ENCODE measurements at places on chromosomes 16 and 17. TPM values are rescaled to one million over a fixed set of nuclear protein-coding genes. Genes with fewer than 3 reads are reported as not detected.

The GRIN2C gene
- total RNA-seq, result 0.94 TPM

The RNU2-1 gene
- not detected for total RNA-seq

The SDR42E1 gene
- total RNA-seq, result not detected

The MSI2 gene
- 81.7 TPM for total RNA-seq

The KRT36 gene
- total RNA-seq, result not detected

The SUPT4H1 gene
- 35.7 TPM for total RNA-seq

The PNPO gene
- total RNA-seq, result 6.9 TPM

The CCDC200 gene
- total RNA-seq, result not detected

The SHCBP1 gene
- 2.5 TPM for total RNA-seq

The ABCA10 gene
- total RNA-seq, result 4.1 TPM

The SLC16A11 gene
- not detected for total RNA-seq

The NHLRC4 gene
- 0.31 TPM for total RNA-seq

The UTS2R gene
- total RNA-seq, result not detected

The ARHGDIG gene
- 60.1 TPM for total RNA-seq

The TEKT5 gene
- total RNA-seq, result 2.8 TPM

The CLEC19A gene
- total RNA-seq, result 0.31 TPM

The FBXW10B gene
- total RNA-seq, result 3.1 TPM

The HOXB1 gene
- not detected for total RNA-seq

The MRPL45 gene
- 27.5 TPM for total RNA-seq

The GCSH gene
- total RNA-seq, result 21.3 TPM

Data from parietal lobe (tissue), 2 donors.